ENCODE measurements at places on chromosomes 3 and 15.

- no peak for DNase-seq
Observed at GRCh38 chr15:62606376-62607113, 436.0 kb upstream of the TPM1 start.

GRCh38 chr15:65062726-65063125, 5.1 kb downstream of the RASL12 start:
- DNase-seq: no peak

GRCh38 chr3:186825294-186825821, 17.2 kb upstream of the ADIPOQ start:
- DNase-seq: no peak

GRCh38 chr3:68017069-68017468, 362.7 kb upstream of the SUCLG2 start:
- no peak for DNase-seq

DNA sequence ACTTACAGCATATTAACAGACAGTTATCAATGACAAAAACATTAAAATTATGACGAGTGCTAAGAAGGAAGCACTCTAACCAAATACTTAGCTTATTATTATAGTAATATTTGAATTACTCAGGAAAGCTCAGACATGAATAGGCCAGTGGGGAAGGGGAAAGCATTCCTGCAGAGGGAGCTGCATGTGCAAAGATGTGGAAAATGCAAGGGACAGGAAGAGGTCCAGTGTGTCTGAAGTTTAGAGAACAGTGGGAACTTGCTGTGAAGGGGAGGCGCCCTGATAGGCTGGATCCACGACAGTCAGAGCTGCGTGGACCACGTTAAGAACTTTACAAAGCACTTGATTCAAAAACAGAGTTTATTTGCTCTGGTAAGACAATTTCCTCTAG, 1.2 kb upstream of the SPICE1 start:
- no peak for DNase-seq

DNA sequence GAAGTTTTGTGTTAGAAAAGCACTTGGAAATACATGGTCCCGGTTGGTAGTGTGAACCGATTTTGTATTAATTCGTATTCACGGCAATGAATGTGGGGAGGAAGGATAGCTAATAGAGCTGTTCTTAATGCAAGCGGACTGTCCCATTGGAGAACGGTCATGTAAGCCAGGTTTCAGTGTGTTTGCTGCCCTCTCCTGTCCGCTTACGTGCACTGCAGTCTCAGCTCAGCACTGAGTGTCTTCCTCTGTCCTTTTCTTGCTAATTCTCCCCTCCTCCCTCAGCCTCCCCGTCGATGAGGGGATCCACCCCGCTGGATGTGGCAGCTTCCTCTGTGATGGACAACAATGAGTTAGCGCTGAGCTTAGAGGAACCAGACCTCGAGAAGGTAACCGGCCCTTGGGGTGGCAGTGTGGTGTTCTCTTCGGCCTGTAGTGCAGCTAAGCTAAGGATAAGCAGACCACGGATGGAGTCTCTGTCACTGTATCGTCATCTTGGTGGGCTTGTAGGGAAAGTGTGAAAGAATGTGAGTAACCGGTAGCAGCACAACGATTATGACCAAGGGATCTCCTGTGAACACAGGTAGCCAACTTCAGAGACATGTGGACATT, 267.5 kb upstream of the CHRM5 start:
- peak; percentile 29 for DNase-seq

DNA sequence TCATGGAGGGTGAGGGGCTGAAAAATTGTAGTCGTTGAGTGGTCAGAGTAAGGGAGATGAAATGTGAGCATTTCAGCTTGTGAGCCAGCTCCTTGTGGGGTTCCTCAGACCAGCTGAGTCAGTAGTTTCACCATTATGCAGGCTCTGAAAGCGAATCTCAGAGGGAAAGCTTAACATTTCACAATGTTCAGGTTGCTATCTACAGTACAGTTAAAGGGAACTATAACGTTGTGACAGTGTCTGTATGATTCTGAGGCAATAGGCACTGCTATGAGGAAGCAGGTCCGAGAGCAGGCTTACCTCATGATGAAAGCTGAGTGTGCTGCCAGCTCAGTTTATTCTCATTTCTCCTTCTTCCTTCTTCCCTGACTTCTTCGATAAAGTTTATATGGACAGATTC, 469.6 kb downstream of the EDEM1 start:
- DNase-seq: no peak

GRCh38 chr15:98737159-98737558, 88.8 kb downstream of the IGF1R start:
- no peak for DNase-seq
